HFFc6 (cell line): ENCODE measurements at places on chromosomes 12 and 14.

- DNase-seq, result no peak
These were observed 89.8 kb downstream of the STAB2 start for GRCh38 chr12:103676893-103677292.

GRCh38 chr14:104898870-104899510 is 25.7 kb upstream of the PLD4 start:
- DNase-seq, result no peak

- no peak for DNase-seq
These were observed 198.8 kb downstream of the KITLG start for GRCh38 chr12:88381466-88381865.

GRCh38 chr12:42853370-42854140 is 264.0 kb upstream of the PRICKLE1 start:
- no peak for DNase-seq

GRCh38 chr14:63881926-63882325 is 29.1 kb downstream of the SYNE2 start:
- DNase-seq, result no peak

DNA sequence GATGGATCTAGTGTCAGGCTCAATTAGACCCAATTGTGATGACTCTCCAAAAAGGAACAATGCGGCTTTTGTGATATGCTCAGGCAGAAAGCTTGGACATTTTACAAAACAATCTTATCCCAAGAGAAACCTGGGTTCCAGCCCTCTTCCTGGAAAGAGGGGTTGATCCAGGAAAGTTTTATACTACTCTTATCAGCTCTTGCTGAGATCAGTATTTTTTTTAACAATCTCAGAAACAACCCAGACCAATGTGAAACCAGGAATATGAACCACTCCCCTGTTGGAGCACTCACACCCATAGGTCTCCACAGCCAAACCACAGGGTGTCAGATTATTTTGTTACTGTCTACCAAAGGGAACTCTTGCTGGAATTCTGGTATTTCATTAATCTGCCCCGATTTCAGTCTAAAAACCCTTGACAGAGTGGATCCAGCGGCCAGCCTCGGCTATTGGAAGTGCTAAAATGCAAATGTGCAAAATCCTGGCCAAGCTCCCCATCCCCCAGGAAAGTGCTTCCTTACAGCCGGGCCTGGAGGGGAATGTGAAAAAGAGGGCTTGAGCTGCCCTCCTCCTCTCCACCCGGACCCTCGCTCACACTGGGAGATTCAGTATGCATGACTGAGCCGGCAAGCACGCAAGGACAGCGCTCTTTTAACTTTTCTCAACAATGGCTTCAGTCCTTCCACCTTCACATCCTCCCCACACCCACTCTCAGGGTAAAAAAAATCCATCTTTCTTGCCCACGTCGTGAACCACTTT is 4.0 kb downstream of the FBXL14 start:
- DNase-seq, result no peak

- no peak for DNase-seq
These were observed 9.6 kb upstream of the TMEM30B start for GRCh38 chr14:61290701-61291100.

- DNase-seq, result no peak
These were observed 17.0 kb upstream of the BCL7A start for GRCh38 chr12:122004633-122005071.

DNA sequence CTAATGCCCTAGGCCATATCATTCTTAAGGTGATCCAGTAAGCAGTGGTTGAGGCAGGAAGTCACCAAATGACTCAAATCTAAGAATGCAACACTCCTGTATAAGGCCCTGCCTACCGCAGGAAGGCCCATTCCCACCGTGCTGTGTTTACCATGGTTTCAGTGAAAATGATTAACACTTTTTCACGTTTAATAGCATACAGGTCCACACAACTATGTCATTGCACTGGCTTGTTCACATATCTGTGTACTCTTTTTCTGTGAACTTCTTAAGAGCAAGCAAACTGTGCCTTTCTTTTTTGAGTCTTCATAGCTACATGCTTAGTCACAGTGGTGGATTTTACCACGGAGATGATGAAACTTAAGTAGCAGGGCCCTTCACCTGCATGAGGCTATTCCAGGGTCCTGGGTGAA is 214.9 kb downstream of the CNTN1 start:
- no peak for DNase-seq

DNA sequence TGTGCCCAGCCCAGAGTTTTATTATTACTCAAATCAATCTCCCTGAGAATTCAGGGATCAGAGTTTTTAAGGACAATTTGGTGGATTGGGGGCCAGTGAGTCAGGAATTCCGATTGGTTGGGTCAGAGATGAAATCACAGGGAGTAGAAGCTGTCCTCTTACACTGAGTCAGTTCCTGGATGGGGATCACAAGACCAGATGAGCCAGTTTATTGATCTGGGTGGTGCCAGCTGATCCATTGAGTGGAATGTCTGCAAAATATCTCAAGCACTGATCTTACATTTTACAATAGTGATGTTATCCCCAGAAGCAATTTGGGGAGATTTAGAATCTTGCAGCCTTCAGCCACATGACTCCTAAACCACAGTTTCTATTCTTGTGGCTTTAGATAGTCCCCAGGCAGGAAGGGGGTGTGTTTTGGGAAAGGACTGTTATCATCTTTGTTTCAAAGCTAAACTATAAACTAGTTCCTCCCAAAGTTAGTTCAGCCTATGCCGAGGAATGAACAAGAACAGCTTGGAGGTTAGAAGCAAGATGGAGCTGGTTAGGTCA is 89.1 kb upstream of the CNOT2 start:
- DNase-seq, result peak; percentile 0

DNA sequence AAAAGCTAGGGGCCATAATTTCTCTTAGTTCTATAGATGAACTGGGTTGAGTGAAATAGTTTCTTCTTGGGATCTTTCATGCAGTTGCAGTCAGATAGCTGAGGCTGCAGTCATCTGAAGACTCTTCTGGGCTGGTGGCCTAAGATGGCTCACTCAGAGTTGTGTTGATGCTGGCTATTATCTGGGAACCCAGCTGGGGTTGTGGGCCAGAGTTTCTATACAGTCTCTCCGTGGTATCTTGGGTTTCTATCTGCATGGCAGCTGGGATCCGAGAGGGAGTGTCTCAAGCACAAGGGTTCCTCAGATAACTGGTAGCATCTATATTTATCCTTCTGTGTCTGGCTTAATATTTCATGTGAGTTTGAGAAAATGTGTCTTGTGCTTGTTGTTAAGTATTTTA is 21.1 kb downstream of the AVPR1A start:
- DNase-seq, result no peak

DNA sequence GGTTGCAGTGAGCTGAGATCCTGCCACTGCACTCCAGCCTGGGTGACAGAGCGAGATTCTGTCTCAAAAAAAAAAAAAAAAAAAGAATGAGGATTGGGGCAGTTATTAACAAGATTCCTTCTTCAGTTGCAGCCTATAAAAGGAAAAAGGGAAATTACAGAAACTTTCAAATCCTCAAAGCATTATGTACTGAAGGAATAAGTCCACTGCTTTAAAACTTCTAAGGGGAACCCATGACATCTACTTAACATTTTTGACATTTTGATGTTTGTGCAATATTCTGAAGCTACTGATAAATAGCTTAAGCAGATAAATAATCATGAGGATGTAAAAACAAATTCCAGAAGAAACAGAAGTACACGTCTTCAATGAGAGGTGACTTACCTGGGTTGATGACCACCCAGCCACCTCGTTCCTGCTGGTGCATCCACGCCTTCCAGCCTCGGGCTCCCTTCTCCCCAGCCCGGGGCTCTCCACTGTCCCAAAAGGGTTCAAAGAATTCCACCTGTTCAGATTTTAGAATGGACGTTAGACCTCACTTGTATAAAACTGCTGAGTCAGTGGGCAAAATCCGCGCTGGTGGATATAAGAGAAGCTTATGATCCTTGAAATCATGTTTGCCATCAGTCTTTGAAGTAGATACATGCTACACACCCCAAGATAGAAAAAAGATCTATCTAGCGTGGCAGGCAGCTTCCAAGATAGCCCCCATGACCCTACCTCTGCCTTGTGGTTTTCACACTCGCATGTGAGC is 33.7 kb downstream of the NRDE2 start:
- DNase-seq, result no peak

- peak; percentile 56 for DNase-seq
These were observed 180.2 kb downstream of the ACSS3 start for GRCh38 chr12:81257947-81258551.

DNA sequence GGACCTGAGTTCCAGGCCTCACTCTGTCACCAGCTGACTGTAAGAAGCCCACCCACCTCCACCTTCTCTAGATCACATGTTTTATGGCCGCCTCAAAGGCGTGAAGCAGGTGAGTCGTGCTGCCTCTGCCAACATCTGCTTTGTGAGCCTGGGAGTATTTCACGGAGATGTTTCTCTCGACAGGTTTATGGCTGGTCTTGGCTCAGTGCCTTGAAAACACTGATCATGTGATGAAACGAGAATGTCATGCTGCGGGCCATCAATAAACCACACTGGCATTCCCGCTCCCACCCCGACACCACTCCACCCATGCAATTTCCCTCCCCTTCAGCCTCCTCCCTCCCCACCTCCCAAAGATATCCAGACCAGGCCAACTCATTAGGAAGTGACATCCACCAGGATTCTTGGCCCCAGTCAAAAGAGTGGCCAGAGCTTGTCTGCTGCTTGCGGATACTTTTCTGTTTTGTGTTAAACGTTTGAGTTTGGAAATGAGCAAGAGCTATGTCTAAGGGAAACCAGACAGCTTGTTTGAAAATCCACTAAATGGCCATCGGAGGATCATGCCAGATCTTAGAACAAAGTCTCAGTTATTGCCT is 53.8 kb upstream of the NTF3 start:
- no peak for DNase-seq

GRCh38 chr12:43147878-43148277 is 404.1 kb downstream of the ADAMTS20 start:
- DNase-seq, result no peak

DNA sequence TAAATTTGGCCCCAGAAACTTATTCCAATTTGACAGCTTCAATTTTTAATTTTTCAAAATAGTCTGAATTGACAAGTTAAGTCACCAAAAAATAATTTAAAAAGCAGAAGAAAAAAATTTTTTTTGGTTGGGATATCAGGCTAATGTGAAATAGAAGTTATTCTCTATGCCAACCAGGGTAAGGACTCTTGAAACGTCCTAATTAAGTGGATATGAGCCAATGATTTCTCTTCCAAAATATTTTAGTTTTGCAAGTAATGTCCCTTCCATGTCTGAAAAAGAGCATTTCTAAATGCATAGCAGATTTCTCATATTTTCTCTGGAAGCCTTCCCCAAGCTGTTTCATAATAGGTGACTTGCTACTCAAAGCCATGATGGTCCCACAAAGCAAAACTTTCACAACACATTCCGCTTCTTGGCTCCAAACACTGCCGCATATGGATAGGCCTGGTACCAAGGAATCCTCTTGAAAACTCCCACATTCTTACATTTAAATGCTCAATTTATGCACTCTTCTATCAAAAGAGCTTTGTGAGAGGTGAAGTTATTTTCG is 65.1 kb downstream of the SIX6 start:
- no peak for DNase-seq

DNA sequence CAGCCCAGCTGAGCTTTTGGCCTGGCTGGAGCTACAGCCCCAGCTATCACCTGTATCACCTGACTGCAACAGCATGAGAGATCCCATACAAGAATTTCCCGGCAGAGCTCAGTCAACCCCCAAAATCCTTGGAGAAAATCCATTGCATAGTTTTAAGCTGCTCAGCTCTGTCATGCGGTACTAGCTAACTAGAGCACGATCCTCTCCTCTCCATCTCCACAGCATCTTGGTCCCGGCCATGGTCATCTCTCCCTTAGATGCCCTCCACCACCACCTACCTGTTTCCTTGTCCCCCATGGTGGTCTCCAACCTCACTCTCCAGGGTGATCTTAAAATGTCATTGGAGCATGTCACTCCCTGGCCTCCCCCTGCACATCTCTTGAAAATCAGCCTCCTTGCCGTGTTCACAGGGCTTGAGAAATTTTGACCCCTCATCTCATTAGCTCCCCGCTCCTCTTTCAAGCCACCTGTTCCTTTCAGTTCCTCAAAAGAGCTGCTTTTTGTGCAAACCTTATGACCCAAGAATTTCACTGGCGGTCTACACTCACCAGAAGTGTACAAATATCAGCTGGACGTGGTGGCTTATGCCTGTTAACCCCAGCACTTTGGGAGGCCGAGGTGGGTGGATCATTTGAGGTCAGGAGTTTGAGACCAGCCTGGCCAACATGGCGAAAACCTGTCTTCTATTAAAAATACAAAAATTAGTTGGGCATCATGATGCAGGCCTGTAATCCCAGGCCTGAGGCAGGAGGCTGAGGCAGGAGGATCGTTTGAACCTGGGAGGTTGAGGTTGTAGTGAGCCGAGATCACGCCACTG is 8.1 kb upstream of the CLMN start:
- no peak for DNase-seq

DNA sequence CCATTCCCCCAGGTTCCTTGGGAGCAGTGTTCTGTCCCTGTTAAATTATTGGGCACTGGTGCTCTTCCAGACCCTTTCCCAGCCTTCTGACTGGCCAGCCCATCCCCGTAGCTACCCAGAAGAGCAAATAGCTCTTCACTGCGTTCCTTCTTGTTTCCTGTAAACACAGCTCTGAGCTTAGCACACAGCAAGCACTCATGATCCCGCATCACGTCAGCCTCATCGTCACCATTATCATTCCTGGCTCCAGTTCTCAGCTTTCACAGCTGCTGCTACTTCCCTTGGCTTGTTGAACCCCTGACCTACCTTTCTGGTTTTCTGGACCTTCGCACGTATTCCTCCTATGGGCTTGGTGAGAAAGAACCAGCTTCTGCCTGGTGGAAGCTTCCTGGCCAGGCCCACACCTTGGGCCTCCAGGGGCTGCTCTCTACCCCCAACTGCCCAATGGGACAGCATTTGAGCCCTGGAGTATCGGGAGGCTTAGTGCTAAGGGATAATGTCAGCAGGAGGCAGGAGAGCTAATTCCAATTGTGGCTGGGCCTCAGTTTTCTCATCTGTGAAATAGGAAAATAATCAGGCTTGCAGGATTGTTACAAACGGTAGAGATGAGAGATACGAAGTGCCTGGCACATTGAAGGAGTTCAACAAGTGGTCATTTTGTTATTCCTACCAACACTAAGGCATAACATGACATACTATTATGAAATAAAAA is 22.6 kb upstream of the PAPOLA start:
- no peak for DNase-seq

- DNase-seq, result no peak
These were observed 583.5 kb upstream of the NOVA1 start for GRCh38 chr14:27181333-27181732.
